AG10803 (cell line): ENCODE measurements at places on chromosomes 5 and 9.

- DNase-seq = no peak
Measured at GRCh38 chr9:88983865-88984542, 7.3 kb upstream of the S1PR3 start.

DNA sequence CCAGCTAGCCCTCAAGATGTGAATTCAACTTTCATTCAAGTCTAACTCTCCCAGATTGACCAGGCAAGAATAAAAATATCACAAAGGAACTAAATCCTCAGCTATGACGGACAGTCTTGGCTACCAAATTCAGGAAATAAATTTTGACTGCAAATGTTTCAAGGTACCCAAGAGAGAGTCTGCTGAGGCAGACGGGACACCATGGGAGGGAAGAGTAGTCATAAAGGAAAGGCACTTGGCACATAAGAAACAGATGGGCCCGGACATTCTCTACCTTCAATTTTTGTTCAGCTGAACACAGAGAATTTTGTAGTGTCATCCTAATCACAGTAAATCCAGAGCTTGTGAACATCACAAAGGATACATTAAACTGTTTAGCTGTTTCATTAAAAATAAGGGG is 390.0 kb downstream of the DTWD2 start:
- DNase-seq = no peak

DNA sequence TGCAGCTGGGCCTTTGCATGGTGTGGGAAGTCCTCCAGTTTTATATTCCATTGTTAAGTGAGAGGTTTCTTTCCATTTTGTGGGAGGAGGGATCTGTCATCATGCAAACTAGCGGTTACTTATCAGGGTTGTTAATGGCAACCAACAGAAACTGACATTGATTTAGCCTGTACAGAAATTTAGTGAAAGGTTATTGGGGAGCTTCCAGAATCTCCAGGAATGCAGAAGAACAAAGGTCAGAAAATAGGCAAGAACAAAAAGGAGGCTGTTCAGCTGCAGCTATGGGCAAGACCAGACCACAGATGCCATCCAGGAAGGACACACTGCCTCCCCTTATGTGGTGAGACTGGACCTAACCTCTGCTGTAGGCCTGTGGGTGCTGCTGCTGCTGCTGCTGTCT is 395.8 kb downstream of the KDM4C start:
- DNase-seq = no peak

GRCh38 chr9:105328872-105329718 is 84.6 kb downstream of the SLC44A1 start:
- peak; percentile 13 for DNase-seq

DNA sequence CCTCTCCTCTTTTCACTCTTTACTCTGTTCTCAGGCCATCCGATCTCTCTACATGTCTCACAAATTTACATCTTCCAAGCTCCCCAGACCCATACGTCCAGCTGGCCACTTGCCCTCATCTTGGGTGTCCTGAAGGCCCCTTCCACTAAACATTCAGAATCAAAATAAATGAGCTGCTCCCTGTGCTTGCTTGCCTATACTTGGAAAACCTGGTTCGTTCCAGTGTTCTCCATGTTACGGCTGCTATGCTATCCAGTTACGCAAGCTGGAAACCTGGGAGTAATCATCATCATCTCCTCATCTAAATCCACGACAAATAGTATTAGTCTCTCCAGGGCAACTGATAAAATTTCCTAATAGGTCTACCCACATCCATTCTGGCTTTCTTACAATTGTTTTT is 165.0 kb upstream of the FBXL17 start:
- no peak for DNase-seq

- DNase-seq = no peak
Measured at GRCh38 chr5:5685737-5686136, 263.3 kb downstream of the ICE1 start.

DNA sequence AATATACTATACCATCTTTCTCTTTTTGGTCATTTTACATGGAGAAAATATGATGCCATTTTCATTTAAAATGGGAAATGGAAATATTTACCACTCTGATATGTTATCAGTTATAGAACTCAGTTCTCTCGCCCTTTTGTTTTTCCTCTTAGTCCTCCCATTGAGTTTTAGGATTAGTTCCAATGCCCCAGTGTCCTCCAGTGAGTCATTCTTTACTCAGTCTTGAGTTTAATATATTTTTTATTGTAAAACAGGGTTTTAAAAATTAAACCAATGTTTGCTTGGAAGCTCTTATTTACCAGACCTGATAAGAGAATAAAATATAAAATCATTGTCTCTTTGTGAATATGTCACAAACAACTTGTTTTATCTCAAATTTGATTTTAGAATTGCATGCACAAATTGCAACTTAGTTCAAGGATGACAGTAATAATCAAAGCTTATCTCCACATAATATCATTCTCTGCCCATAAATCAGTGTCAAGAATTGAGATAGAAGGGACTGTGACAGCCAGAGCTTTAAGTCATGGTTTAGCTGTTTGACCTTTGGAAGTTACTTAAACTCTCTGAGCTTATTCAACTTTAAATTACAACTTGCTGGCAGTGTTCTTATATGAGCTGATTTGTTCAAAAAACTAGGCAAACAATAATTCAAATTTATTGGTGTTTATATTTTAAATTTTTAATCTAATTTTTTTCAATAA is 166.4 kb downstream of the PAM start:
- DNase-seq = peak; percentile 6

DNA sequence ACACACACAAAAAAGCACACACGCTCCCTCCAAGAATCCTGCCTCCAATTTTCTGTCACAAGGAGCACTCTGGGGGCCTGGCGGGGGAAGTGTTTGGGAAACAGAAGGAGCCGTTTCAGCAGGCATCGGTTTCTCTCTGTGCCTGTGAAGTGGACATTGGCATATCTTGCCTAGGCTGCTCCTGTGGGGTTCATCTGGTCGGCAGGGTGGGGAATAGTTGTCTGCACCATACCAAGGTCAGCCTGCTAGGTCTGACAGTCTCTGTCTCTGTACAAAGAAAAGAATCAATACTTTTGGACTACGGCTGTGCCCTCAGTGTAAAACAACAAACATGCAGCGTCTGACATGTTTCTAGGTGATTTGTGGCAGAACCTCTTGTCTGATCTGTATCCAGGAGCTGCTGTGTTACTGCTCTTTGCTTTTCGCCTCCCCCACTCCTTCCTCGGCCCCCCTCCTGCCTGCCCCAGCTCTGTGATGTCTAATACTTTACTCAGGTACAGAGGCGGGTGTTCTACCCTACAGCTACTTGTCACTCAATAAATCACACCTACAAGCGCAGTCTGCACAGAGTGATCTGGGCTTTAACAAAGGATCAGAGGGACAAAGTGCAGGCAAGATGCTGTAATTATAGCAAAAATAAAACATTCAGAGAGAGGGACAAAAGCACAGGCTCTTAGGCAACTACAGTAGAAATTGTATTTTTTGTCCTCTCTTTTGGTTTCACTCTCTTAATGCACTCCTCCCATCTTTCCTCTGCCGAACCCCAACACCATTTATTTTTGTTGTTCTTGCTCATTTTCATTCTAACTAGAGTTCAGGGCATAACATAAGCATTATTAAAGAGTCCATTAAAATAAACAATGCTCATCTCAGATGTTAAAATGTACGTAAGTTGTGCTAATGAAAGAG is 216.7 kb downstream of the BNC2 start:
- DNase-seq = no peak
